ENCODE measurements at places on chromosomes 12 and 14.

DNA sequence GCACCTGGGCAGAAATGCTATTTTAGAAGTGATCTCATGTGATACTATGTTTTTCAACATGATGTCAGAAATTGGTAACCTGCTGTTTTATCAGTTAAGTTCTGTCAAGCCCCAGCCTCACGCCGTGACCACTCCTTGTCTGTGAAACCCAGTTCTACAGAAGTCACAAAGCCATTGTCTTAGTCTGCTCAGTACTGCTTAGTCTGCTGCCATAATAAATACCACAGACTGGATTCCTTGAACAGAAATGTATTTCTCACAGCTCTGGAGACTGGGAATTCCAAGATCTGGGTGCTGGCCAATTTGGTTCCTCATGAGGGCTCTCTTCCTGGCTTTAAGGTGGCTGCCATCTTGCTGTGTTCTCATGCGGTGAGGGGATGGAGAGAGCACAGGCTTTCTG is 176.9 kb downstream of the PRKCH start:
- no peak for DNase-seq

DNA sequence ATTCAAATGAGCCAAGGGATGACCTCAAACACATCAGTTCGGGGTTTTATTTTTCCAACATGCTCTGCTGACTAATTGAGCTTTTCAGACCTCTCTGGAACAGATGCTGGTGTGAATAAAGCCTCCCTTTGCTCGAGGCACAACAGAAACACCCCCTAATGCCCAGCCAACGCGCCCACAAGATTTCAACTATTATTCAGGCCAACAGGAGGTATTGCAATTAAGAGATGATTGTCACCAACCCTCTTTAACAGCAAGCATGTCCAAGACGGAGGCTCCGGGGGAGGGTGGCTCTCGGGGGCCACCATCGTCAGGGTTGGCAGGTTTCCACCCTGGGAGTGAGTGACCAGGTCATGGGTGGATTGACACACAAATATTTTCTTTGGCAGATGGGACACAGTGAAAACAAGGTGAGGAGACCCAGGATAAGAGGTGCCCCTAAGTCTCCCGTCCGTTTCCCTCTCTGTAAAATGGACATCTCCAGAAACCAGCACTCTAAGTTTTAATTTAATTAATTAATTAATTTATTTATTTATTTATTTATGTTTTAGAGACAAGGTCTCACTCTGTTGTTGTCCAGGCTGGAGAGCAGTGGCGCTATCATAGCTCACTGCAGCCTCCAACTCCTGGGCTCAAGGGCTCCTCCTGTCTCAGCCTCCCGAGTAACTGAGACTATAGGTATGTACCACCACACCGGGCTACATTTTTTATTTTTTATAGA is 56.1 kb downstream of the MAP1LC3B2 start:
- no peak for DNase-seq

DNA sequence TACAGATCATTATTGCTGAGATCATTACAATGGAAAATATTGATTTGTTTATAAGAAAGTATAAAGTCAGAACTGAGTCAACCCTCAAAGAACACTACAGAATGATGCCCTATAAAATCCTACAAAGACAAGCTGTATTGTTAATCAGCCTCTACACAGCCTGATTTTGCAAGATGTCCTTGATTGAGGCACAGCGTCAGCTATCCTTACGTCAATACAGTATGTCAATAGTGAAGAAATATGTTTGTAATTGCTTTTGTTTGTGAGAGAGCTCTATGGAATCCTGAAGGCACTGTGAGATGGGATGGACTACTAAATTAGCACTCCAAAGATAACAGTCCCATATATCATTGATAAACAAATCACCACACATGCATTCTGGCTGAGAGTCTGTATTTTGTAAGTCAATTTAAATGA is 70.7 kb downstream of the RASSF9 start:
- no peak for DNase-seq

GRCh38 chr14:88831284-88831683 is 6.8 kb downstream of the TTC8 start:
- DNase-seq = no peak

GRCh38 chr12:91937706-91938105 is 207.9 kb downstream of the BTG1 start:
- no peak for DNase-seq

DNA sequence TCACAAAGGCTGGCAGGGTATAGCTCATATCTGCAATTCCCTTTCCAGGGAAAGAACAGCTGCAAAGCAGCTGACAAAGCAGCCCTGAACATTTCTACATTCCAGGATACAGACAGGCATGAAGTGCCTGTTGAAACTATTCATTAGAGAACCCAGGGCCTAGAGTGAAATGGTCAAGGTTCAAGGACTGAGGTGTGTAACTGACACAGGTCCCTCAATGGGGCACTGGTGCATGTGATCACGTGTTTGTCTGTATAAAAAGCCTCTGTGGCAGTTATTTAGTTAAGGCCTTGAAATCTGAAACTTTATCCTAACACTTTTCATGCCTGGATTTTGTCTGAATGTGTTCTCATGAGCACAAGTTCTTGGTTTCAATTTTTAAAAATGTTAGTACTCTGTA is 47.1 kb downstream of the GIT2 start:
- DNase-seq = no peak

- no peak for DNase-seq
These were observed at the start of gene C3AR1 for GRCh38 chr12:8065991-8066594. Gene C3AR1 (minus strand): TSS chr12:8066359. CDS start chr12:8060185, 6,174 bp downstream.

- no peak for DNase-seq
These were observed 110.2 kb downstream of the KIF21A start for GRCh38 chr12:39332661-39333175.

- DNase-seq = no peak
These were observed 377.4 kb downstream of the GRIN2B start for GRCh38 chr12:13603953-13604352.

DNA sequence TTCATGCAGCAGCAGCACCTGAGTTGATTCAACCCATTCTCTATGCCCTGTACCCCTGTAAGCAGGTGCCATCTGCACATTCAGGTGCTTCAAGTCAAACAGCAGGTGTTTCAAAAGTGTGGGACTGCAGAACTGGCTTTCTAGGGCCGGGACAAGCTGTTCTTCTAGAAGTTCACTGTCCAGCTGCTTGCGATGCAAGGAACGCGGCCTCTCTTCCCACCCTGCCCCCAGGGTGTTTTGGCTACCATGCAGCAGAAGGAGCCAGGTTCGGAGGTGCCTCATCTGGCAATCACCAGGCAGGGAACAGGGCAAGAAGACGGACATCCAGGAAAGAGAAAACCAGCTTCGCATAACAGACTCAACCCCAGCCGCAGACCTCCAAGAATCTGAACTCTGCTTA is 35.2 kb downstream of the TMEM132D start:
- DNase-seq = no peak

DNA sequence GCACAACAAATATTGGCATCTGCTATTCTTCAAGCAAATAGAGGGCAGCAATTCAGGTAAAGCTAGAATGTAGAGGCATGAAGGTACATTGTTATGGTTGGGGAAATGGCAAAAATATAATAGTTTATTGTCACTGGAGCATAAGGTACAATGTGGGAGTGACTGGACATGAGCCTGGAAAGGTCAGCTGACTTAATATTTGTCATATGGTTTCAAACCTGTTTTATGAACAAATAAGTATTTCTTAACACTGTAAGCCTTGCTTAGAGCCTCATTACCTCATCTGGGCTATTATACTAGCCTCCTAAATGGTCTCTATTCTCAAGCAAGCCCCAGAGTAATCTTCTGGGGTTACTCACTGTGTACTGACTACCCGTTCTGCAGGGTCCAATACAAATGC is 33.7 kb downstream of the FAM177A1 start:
- no peak for DNase-seq

GRCh38 chr12:49645146-49646039 is 22.0 kb downstream of the PRPF40B start:
- no peak for DNase-seq

- DNase-seq = peak; percentile 99
These were observed 1.1 kb upstream of the PPP2R5C start for GRCh38 chr14:101760138-101761011.

GRCh38 chr14:67002994-67003753 is 186.1 kb upstream of the GARIN2 start:
- DNase-seq = no peak

- peak; percentile 63 for DNase-seq
These were observed 150.4 kb upstream of the FAR2 start for GRCh38 chr12:28998662-28999120.

GRCh38 chr14:101033006-101033405 is 129.5 kb upstream of the RTL1 start:
- peak; percentile 51 for DNase-seq

DNA sequence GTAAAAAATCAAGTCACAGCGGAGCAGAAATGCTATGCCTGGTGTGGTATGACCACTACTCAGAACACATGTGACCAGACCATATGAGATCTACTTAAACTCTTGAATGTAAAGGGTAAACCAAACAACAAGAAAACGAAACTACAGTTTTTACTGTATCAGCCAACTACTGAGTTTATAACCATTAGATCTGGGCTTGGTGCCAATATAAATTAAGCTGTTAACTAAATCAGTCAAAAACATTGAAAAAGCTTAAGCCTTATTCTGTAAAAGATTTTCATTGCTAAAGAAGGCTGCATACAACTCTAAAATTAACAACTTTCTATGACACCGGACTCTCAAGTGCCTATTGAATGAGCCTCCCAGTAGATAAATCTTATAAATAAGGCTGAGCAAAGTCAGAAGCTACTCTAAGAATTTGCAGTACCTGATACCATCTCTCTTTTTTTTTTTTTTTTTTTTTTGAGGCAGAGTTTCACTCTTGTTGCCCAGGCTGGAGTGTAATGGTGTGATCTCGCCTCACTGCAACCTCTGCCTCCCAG is 35.4 kb downstream of the SPTLC2 start:
- no peak for DNase-seq

Measured in posterior vena cava (tissue), 2 donors.